Adrenal gland (tissue), 19 donors: ENCODE measurements at places on chromosomes 4 and X. TPM values are rescaled to one million over a fixed set of nuclear protein-coding genes. Genes with fewer than 3 reads are reported as not detected.

DNA sequence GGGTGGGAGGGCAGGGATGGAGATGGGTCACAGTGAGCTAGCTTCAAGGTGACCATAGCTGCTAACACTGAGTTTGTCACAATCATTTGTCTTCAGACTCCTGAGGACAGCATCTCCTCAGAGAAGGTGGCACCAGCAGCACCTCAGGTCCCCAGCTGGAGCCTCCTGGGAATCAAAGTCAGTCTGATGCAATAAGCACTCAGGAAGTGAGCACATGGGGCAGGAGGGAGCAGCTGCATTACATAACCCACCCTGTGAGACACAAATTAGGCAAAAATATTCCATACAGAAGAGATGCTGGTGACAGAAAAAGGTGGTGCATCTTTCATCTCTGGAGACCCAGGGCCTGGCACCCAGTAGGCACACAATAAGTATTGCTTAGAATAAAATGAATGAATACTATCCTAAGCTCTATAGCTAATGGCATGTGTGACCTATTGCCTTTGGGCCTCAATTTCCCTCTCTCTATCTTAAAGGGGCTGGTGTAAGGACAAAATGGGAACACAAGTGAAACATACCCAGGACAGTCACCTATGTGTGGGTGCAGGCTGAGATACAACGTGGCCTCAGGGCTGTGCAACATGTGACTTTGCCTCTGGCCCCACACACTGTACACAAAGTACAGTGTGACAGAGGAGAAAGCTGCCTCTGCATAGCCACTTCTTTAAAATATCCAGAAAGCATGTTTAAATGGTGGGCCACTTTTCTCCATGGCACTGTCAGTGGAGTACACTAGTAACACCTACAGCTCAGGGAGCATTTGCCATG lies 37.1 kb downstream of the SLC39A8 start:
- no peaks in the 10 kb centered on the region for H3K4me1 ChIP-seq
- no peaks in the 10 kb centered on the region for H3K36me3 ChIP-seq
- H3K27me3 ChIP-seq: no peaks in the 10 kb centered on the region
- H3K27ac ChIP-seq: no peak overlapping the region
- no peak for DNase-seq

GRCh38 chr4:91032725-91033445 lies 905.7 kb downstream of the CCSER1 start:
- H3K27ac ChIP-seq: no peak overlapping the region
- H3K4me3 ChIP-seq: no peak overlapping the region
- H3K36me3 ChIP-seq: no peaks in the 10 kb centered on the region
- H3K4me1 ChIP-seq: no peaks in the 10 kb centered on the region
- no peak for DNase-seq

DNA sequence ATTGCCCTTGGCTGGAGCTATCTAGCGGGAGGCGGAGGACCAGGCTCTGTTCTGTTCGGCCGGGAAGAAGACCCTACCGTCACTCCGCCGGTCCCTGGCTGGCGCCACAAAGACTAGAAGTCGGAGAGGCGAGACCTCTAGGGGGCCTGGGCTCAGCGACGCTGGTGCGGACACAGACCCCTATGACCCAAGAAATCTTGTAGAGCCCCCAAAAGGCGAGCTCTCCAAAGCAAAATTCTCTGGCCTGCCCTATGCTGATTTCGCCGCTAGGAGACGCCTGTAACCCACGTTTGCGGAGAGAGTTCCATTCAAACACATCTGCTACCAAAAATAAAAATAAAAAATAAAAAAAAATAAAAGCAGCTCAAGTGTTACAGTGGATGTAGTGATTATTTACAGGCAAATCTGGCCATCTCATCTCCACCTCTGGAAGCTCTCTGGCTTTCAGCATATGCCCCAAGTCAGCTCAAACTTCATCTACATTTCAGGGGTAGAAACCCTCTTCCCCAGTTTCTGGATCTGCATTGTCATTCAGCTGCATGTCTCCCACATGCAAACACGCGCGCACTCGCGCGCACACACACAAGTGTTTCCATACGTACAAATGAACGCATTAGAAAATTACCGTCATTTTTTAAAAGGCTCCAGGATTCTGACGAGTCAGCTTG lies 2.4 kb upstream of the PCDH10 start:
- peak overlapping the region; percentile 55 for H3K4me3 ChIP-seq
- H3K27ac ChIP-seq: no peak overlapping the region
- peaks cover 32% of the 10 kb centered on the region for H3K27me3 ChIP-seq
- H3K36me3 ChIP-seq: no peaks in the 10 kb centered on the region
- peak; percentile 73 for DNase-seq

DNA sequence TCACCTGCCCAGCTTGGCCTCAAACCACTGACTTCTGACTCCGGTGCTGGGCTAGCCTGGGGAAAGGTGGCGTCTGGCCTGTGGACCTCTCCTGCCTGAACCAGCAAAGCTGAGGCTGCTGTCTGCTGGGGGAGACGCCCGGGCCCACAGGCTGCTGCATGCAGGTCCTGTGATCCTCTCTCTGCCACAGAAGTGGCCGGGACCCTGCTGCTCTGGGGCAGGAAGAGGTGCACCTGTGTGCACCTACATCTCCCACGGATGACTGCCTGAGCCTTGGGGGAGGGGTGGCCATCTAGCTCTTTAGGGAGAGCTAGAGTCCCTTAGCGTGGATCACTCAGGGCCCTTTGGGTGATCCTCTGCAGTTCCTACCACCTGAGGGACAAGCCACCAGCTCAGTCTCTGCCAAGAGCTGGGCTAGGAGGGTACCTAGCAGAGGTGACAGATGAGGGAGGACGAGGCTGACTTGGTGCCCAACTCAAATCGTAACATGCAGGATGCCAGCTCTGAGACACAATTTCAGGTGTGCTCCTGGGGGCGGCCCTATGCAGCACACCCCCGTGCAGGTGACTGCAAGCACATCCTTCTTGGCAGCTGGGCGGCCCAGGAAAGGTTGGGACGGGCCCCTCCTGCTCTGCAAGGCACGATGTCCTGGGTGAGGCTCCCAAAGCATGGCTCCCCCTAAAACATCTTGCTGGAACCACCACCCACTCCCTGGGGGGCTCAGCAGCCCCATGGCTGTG lies 22.5 kb downstream of the LETM1 start:
- H3K36me3 ChIP-seq: no peaks in the 10 kb centered on the region
- DNase-seq: no peak
- no peak overlapping the region for H3K4me3 ChIP-seq
- H3K27ac ChIP-seq: no peak overlapping the region
- no peaks in the 10 kb centered on the region for H3K27me3 ChIP-seq

DNA sequence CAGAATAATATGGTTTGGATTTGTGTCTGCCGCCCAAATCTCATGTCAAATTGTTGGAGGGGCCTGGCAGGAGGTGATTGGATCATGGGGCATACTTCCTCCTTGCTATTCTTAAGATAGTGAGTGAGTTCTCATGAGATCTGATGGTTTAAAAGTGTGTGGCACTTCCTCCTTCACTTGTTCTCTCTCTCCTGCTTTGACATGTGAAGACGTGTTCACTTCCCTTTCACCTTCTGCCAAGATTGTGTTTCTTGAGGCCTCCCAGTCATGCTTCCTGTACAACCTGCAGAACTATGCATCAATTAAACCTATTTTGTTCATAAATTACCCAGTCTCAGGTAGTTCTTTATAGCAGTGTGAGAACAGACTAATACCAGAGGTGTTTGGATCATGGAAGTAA lies 325.7 kb upstream of the GIMD1 start:
- H3K4me1 ChIP-seq: no peaks in the 10 kb centered on the region
- H3K27ac ChIP-seq: no peak overlapping the region
- H3K4me3 ChIP-seq: no peak overlapping the region
- H3K27me3 ChIP-seq: no peaks in the 10 kb centered on the region

- no peak for DNase-seq
- no peaks in the 10 kb centered on the region for H3K4me1 ChIP-seq
- H3K36me3 ChIP-seq: no peaks in the 10 kb centered on the region
- peaks cover 12% of the 10 kb centered on the region for H3K27me3 ChIP-seq
- H3K27ac ChIP-seq: no peak overlapping the region
- H3K4me3 ChIP-seq: no peak overlapping the region
Observed at GRCh38 chrX:39974270-39974669, 123.5 kb downstream of the BCOR start.

- H3K4me3 ChIP-seq: no peak overlapping the region
- H3K36me3 ChIP-seq: no peaks in the 10 kb centered on the region
- no peaks in the 10 kb centered on the region for H3K4me1 ChIP-seq
- no peak for DNase-seq
- no peaks in the 10 kb centered on the region for H3K27me3 ChIP-seq
Observed at GRCh38 chr4:144582105-144582850, 63.7 kb upstream of the HHIP start.

GRCh38 chr4:78930016-78930629 lies 9.1 kb downstream of the PAQR3 start:
- H3K4me3 ChIP-seq: no peak overlapping the region
- H3K4me1 ChIP-seq: no peaks in the 10 kb centered on the region
- no peaks in the 10 kb centered on the region for H3K36me3 ChIP-seq
- no peak overlapping the region for H3K27ac ChIP-seq
- no peaks in the 10 kb centered on the region for H3K27me3 ChIP-seq

- H3K36me3 ChIP-seq: no peaks in the 10 kb centered on the region
- no peak overlapping the region for H3K27ac ChIP-seq
- peaks cover 6% of the 10 kb centered on the region for H3K4me1 ChIP-seq
- no peak for DNase-seq
- no peaks in the 10 kb centered on the region for H3K27me3 ChIP-seq
Observed at GRCh38 chr4:88793475-88793874, 95.8 kb upstream of the NAP1L5 start.

DNA sequence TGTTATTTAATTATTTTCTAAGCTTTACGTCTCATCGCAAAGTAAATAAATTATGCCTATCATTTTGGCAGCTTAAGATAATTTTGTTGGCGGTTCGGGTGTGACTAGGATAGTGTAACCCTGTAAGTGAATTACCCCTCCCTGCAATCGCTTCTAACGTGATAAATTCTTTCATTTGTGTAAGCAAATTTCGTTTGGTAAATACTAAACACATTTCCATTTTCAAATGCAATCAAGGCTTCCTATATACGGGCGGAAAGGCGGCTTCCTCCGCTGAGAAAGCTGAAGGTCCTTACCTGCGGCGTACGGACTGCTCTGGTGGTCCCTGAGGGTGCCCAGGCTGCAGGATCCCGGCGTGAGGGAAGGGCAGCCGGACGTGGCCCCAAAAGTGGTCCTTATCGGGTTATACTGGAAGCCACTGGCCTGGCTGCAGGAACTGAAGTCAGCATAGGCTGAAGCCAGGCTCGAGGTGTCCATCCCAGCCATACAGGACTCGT lies 403 bp downstream of the PHOX2B start:
- no peaks in the 10 kb centered on the region for H3K4me1 ChIP-seq
- H3K27ac ChIP-seq: no peak overlapping the region
- no peak for DNase-seq

- no peak overlapping the region for H3K27ac ChIP-seq
- DNase-seq: peak; percentile 16
- H3K4me3 ChIP-seq: no peak overlapping the region
- H3K27me3 ChIP-seq: no peaks in the 10 kb centered on the region
- H3K36me3 ChIP-seq: no peaks in the 10 kb centered on the region
Observed at GRCh38 chrX:64198036-64198435, 7.5 kb downstream of the AMER1 start.

DNA sequence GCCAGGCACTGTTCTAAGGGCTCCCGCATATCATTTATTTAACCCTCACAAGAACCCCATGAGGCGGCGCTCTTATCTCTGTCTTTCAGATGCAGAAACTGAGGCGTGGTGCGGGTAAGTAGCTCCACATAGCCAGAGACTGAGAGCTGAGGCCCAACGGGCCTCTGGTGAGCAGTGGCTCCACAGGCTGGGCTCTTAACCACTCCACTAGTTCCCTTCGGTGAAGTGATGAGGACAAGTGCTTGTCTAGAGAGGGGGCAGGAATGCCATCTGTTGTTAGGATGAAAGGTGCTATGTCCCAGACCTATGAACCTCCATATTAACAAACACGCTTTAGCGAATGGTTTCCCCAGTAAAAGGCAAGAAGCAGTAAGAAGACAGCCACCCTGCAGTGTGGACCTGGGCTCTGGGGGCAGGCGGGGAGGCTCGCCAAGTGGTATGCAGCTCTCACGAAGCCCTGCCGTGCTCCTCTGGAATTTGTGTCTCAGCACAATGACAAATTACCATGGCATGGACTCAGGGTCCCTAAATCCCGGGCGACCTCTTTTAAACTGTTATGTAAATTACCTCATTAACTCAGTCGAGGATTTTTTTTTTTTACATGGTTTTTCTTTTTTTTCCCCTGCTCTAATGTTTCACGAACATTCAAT lies 20.9 kb upstream of the S100G start:
- H3K4me3 ChIP-seq: no peak overlapping the region
- H3K36me3 ChIP-seq: no peaks in the 10 kb centered on the region
- H3K27ac ChIP-seq: no peak overlapping the region
- no peaks in the 10 kb centered on the region for H3K27me3 ChIP-seq
- peaks cover 2% of the 10 kb centered on the region for H3K4me1 ChIP-seq

DNA sequence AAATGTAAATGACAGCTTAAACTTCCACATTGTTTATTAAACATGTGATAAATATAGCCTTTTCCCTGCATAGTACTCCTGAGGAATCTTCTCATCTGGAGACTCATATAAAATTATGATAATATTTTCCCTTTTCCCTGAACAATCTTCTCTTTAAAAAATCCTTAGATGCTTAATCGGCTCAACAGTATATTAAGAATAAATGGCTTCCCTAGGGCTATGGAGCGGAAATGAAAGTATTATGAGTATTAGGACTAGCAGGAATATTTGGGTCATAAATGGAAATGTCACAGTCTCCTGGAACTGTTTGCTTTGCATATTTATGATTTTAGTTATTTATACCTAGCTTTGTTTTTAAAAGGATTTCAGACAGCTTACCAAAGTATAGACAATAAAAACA lies 200.7 kb upstream of the PDE5A start:
- no peaks in the 10 kb centered on the region for H3K36me3 ChIP-seq
- no peaks in the 10 kb centered on the region for H3K4me1 ChIP-seq
- no peaks in the 10 kb centered on the region for H3K27me3 ChIP-seq
- H3K4me3 ChIP-seq: no peak overlapping the region

- no peak overlapping the region for H3K27ac ChIP-seq
- no peaks in the 10 kb centered on the region for H3K27me3 ChIP-seq
- H3K4me3 ChIP-seq: no peak overlapping the region
- DNase-seq: no peak
- H3K36me3 ChIP-seq: no peaks in the 10 kb centered on the region
Observed at GRCh38 chr4:143404555-143404954, 67.9 kb downstream of the GAB1 start.

GRCh38 chr4:119046263-119046662 lies 89.4 kb upstream of the MYOZ2 start:
- no peak overlapping the region for H3K27ac ChIP-seq
- peak; percentile 44 for DNase-seq
- no peaks in the 10 kb centered on the region for H3K36me3 ChIP-seq
- H3K27me3 ChIP-seq: no peaks in the 10 kb centered on the region

DNA sequence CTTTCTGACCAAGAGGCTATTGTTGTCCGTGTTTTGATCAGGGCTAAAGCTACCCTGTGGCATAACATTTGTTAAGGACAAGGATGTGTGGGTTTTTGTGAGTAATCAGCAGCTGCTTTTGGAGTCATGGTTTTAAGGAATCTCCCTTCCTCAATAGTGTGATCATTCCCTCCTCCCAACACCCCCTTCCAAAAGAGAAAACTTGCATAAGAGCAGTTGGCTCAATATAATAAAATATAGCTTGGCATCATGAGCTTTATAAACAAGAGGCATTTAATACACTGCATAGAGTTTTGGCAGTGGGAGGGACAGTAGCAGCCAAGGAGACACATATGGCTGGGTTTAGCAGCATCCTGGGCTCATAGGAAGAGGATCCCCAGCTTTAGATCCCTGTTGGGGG lies 84.7 kb downstream of the NHS start:
- H3K4me1 ChIP-seq: no peaks in the 10 kb centered on the region
- no peak for DNase-seq
- H3K4me3 ChIP-seq: no peak overlapping the region
- no peak overlapping the region for H3K27ac ChIP-seq
- no peaks in the 10 kb centered on the region for H3K36me3 ChIP-seq

C4orf50 gene
- not detected for total RNA-seq

PROM1 gene
- 1.6 TPM for total RNA-seq

UCP1 gene
- total RNA-seq: not detected

LIMCH1 gene
- 52.4 TPM for total RNA-seq
